ENCODE measurements at places on chromosomes 2 and 18. TPM values are rescaled to one million over a fixed set of nuclear protein-coding genes. Genes with fewer than 3 reads are reported as not detected.

Gene BARD1
- total RNA-seq = 18.3 TPM

Gene FBXO48
- total RNA-seq = 0.63 TPM

Gene METTL5
- total RNA-seq = 76.5 TPM

Gene RNF125
- 0.09 TPM for total RNA-seq

Gene DPYSL5
- total RNA-seq = not detected

Gene IMPACT
- total RNA-seq = 35.9 TPM

Gene BAZ2B
- 23.2 TPM for total RNA-seq

Gene SERPINB2
- 81.8 TPM for total RNA-seq

Gene DSG2
- total RNA-seq = not detected

Gene LRRTM1
- not detected for total RNA-seq

Gene PRADC1
- total RNA-seq = 37.7 TPM

Gene NPPC
- not detected for total RNA-seq

All from HFFc6 (cell line).